ENCODE measurements at places on chromosomes 5 and 9.

DNA sequence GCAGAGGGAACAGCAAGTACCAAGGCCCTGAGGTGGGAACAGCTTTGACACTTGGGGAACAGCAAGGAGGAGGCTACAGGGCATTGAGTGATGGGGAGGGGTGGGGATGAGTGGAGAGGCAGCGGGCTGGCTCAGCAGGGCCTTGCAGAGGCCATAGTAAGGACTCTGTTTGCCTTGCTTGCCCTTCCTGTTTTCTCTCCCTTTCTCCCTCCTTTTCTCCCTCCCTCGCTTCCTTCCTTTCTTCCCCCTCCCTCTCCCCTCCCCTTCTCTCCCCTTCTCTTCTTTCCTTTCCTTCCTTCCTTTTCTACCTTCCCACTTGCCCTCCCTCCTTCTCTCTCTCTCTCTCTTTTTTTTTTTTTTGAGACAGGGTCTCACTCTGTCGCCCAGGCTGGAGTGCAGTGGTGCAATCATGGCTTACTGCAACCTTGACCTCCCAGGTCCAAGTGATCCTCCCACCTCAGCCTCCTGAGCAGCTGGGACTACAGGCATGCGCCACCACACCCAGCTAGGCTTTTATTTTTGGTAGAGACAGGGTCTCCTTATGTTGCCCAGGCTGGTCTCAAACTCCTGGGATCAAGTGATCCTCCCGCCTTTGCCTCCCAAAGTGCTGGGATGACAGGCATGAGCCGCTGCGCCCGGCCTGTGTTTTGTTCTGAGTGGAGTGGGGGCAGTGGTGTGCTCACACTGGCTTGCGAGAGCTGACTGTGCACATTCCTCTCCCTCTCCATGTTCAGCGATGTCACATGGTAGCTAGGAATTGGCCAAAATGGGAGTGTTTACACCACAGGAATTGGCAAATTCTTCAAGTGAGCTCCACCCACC is 17.1 kb downstream of the IER5L start:
- DNase-seq: no peak

DNA sequence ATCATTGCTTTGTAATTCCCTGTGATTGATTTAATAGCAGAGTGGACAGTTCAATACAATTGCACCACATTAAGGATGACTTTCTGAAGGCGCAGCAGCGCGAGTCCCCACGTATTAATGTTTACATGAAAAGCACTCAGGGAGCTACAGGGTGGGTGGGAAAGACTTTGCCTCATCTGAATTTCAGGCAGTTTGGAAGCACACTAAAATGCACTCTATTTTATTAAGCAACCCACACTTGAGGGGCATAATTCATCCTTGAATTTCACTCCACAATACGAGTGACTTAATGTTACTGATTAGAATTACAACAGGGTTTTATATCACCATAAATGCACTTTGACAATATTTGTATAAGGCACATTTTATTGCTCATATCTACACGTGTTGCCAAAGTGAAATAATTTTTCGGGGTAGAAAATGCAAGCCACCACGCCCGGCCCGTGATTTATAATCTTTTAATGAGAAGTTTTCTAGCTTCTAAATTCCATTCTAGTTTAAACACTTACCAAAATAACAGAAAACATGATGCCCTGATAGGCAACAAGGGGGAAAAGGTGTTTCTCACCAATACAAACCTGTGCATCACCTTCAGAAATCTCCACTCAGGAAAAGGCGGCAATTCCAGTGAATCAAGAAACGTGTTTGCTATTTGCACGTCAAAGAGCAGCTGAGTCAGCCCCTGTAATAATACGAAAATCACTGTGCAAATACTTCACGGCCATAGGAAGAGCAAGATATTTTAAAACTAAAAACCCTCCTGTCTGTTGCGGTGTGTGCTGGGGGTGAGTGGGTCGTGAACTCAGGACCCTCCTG is 40.5 kb downstream of the IRX4 start:
- DNase-seq: no peak

GRCh38 chr9:127783111-127784008 is 2.5 kb upstream of the CDK9 start:
- DNase-seq: peak; percentile 60

GRCh38 chr5:9209846-9210492 is 335.9 kb downstream of the SEMA5A start:
- no peak for DNase-seq

- DNase-seq: no peak
Measured at GRCh38 chr5:123802298-123802951, 290.4 kb downstream of the CSNK1G3 start.

DNA sequence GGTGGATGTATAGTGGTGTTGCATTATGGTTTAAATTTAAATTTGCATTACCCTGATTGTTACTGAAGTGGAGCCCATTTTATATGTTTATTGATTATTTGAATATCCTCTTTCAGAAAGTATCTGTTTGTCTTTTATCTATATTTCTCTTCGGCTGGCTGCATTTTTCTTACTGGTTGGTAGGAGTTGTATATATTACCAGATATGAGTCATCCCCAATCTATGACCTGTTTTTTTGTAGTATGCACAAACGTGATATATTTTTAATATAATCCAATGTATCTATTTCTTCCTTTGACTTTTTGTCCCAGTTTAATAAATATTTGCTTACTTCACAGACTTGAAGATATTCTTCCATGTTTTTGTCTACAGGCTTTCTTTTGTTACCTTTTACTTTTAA is 29.3 kb upstream of the CAMK4 start:
- DNase-seq: no peak

- DNase-seq: no peak
Measured at GRCh38 chr9:133823189-133824105, 85.3 kb upstream of the SARDH start.

DNA sequence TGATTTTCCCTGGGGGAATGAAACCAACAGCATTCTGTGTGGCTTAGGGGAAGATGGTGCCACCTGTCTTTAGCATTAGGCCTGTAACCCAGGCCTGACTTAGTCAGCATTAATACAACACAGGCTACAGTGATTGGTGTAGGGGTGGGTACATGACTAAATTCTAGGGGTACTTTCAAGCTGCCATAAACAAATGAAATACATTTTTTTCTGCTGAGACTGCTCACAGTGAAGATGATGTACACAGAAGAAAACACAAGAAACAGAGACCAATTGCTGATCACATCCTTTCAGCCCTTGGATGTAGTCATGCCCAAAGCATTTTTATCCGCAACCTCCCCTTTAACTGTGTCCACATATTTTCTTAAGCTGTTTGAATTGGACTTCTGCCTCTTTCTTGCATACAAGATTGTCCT is 527.2 kb downstream of the KCTD16 start:
- DNase-seq: no peak

DNA sequence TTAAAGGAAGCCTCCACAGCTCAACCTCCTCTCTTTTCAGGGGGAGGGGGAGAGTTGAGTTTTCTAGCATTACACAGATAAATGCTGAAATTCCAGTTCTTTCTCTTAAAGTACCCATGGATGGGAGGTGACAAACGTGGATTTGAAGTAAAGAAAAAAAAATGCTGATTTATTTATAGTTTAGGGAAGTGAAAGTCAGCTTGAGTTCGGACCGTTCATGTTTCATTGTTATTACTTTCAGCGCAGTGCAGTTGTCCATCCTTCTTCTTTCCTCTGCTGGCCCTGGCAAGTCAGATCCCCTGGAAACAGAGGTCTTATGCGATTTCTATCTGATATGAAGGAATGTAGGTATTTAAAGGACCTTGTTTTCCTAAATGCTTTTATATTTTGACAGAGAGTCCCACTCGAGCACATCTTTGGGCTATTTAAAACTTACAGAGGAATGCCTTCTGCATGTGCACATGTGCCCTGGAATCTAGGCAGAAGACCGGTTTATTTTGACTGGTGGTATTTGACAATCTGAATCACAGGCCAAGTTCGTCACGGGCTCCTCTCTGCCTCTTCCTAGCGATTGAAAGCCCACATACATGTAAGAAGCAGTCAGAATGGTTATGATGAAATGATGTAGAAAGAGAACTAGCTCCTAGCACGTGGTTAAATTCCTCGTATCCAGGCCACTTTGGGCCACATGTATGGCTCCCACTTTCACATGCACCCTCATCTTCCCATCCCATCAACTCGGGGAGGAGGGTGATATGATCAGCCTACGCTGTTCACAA is 385.2 kb upstream of the KLF4 start:
- no peak for DNase-seq

- no peak for DNase-seq
Measured at GRCh38 chr5:111743512-111743911, 13.5 kb downstream of the NREP start.

- peak; percentile 4 for DNase-seq
Measured at GRCh38 chr5:62341783-62342475, 35.9 kb downstream of the KIF2A start.

- no peak for DNase-seq
Measured at GRCh38 chr5:68803881-68804319, 289.9 kb upstream of the SLC30A5 start.

DNA sequence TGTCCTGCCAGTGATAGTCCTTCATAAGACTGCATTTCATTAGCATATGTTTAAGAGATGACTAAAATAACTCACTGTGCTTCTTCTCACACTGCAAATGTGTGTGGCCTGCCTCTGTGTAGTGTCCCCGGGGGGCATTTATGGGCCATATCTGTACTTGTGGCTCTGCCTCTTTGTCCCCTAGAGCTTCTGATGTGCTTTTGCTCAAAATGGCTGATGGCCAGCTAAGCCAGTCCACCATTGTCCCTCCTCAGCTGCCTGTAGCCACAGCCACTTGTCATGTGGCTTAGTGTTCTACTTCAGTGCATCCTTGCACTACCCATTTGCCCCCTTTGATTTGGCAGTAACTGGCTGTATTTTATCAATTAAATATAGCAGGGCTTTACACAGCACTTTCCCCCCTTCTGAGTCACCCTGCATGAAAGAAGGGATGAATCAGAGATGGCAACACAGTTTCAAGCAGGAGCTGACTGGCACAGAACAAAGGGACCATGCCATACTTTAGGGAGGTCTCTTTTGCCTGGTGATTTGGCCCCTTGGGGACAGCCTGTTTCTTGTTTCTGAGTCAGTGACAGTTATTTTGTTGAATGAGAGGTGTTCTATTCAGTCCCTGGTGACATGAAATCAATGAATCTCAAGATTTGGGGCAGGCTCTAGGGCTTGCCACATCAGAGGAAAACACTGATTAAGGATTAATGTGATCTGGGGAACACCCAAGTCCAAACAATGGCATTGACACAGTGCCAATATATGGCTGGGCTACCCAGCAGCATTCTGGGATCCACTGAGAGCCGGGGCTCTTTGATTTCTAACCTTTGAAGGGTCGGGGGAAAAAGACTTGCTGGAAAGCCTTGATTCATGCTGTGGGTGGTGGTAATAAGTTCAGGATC is 245.5 kb downstream of the SMARCA2 start:
- no peak for DNase-seq

DNA sequence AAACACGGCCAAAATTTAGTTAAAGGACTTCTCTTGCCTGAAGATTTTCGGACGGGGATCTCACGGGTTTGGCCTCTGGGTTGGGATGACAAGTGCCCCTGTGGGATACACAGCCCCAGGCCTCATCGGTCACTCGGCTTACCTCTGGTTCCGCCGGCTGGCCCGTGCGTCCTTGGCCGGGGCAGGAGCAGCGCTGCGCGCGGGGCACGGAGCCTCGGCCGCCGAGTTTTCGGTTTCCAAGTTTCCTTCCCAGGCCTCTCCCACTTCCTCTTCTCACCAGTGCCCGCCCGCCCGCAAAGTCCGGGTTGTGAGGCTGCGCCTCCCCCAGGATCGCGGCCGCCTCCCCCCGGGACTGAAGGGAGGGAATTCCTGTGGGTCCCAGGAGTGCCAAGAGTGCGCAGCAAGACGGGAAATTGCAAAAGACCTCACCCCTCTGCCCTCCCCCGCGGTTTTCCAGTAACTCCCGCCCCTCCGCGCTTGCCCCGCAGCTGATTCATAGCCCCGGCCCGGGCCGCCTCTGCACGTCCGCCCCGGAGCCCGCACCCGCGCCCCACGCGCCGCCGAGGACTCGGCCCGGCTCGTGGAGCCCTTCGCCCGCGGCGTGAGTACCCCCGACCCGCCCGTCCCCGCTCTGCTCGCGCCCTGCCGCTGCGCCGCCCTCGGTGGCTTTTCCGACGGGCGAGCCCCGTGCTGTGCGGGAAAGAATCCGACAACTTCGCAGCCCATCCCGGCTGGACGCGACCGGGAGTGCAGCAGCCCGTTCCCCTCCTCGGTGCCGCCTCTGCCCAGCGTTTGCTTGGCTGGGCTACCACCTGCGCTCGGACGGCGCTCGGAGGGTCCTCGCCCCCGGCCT is at the start of gene OSMR:
Gene OSMR, plus strand, starts transcription at position 487 of the 853 bp plus-strand sequence. CDS start 23,033 bp downstream, outside the sequence.
- DNase-seq: no peak

DNA sequence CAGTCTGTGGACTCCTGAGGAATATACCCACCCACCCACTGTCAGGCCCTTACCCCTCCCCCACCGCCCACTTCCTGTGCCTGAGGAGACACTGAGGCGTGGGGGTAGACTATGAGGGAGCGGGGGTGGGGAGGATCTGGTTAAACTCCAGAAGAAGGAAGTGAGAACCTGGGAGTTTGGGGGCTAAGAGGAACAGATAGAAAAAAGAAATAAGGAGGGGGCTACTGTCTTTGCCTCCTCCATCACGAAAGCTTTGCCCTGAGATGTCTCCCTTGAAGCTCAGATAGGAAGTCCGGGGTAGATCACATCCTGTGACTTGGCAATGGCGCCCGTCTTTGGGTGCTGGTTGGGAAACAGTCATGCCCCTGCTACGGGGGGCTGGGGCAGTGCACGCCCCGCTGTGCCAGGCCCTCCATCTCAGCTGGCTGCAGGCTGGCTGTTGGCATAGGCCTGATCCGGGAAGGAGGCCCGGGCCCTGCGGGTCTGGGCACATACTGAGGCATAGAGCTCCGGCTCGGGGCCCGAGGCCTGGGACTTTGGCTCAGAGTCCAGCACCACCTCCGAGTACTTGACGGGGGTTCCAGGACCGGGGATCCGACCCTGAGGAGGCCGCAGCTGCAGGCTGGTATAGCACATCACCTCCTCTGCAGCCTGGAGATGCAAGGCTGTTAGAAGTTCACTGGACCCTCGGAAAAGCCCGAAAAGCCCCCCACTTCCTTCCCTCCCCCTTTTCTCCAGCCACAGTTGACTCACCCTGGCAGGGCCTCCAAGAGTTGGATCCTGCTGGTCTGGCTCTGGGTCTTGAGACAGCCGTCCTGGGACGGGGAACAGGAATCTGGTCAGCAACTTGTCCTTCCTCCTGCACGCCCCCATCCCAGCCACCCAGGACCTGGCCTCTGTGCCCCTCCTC is 1.0 kb downstream of the SIT1 start:
- DNase-seq: peak; percentile 53

- no peak for DNase-seq
Measured at GRCh38 chr5:142427015-142427364, 102.2 kb upstream of the SPRY4 start.

All from activated CD4-positive, alpha-beta T cell treated with anti-CD3 and anti-CD28 coated beads for 4 hours (primary cell).